NCI-H1694 treated with DMSO at 0.1 percent for 48 hours (cell line): ENCODE measurements at places on chromosomes 2 and 18.

DNA sequence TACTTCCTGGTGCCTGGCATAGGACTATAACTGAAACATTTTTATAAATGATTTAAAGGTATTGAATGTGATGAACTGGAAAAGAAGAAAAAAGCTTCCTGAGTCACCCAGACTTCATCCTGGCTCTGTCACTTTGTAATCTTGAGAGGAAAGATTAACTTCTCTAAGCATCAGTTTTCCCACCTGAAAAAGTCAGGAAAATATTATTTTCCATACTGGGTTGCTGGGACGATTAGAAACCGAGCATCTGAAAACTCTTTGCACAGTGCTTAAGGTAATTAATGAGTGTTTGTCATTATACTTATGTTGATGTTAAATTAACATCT lies 71.8 kb downstream of the FMNL2 start:
- no peak for DNase-seq

DNA sequence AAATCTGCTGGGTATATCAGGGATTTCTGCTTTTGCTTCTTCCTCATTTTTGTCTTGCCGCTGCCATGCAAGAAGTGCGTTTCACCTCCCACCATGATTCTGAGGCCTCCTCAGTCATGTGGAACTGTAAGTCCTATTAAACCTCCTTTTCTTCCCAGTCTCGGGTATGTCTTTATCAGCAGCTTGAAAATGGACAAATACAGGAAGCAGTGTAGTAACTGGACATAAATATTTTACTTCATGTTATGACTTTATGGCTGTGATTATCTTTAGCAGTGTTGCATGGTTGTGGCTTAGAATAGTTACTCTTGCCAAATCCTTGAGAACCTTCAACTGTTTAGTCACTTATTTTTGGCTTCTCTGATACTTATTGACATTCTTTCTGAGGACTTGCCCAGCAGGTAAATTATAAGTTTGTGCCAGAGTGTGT lies 66.2 kb upstream of the DLX2 start:
- DNase-seq: no peak

DNA sequence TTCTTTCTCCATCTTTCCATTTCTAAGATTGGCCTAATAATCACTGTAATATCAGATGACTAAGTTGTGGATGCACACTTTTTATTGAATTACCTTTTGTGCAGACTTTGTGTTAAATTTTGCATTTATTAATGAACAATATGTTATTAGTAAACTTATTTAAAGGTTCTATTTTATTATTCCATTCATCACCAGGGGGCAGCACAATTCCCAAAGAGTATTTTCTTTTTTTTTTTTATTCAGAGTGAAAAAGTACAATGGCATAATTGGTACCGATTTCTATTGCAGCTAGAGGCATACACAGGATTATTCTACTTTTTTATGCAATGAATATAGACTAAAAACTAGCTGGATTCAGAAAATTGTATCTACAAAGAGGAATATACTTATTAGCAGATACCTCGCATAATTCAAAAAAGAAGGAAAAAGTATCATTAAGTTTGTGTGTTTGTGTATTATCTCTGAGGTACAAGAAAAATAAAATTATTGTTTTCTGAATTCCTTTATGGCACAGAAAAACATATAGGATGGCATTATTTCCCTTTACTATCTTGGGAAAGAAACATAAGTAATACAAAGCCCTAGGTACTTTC lies 390.6 kb downstream of the ERBB4 start:
- DNase-seq: no peak

- no peak for DNase-seq
Measured at GRCh38 chr2:165567273-165567672, 97.8 kb downstream of the CSRNP3 start.

- no peak for DNase-seq
Measured at GRCh38 chr18:50189160-50189559, 5.8 kb downstream of the MYO5B start.
